ENCODE measurements at places on chromosomes 7 and 10. TPM values are rescaled to one million over a fixed set of nuclear protein-coding genes. Genes with fewer than 3 reads are reported as not detected.

DNA sequence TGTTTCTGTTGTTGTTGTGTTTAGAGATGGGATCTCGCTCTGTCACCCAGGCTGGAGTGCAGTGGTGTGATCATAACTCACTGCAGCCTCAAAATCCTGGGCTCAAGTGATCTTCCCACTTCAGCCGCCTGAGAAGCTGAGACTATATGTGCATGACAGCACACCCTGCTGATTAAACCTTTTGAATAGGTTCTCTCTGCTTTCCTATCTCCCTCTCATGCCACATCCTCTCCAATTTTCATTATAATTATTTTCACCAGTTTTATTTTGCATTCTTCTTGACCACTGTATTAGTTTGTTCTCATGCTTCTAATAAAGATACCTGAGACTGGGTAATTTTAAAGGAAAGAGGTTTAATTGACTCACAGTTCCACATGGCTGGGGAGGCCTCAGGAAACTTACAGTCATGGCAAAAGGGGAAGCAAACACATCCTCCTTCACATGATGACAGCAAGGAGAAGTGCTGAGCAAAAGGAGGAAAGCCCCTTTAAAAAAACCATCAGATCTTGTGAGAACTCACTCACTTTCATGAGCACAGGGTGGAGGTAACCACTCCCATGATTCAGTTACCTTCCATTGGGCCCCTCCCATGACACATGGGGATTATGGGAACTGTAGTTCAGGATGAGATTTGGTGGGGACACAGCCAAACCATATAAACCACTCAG lies 12.9 kb downstream of the AGK start:
- no peak for DNase-seq

DNA sequence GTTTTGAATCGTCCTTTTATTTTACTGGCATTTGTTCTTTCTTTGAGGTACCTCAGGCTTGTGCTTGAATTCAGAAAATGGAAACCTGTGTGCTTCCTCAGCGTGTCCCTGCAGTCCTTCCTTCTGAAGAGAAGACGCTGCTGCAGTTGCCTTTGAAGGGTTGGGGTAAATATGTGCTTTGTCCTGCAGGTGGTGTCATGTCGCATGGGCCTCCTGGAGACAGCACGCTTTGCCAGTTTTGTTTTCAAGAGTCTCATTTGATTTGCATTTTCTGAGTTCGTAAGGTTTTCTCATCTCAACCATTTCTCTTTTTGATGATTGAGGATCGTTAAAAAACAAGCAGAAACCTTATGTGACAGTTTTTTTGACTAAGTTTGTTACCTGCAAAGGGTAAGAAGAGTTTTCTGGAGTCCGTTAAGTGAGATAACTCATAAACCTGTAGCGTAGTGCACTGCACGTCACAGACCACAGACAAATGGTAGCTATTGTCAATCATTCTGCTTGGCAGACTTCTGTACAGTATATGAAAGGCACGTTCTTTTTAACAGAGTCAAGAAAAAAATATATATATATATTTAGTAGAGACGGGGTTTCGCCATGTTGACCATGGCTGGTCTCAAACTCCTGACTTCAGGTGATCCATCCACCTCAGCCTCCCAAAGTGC lies 57.0 kb downstream of the CDC123 start:
- no peak for DNase-seq

DNA sequence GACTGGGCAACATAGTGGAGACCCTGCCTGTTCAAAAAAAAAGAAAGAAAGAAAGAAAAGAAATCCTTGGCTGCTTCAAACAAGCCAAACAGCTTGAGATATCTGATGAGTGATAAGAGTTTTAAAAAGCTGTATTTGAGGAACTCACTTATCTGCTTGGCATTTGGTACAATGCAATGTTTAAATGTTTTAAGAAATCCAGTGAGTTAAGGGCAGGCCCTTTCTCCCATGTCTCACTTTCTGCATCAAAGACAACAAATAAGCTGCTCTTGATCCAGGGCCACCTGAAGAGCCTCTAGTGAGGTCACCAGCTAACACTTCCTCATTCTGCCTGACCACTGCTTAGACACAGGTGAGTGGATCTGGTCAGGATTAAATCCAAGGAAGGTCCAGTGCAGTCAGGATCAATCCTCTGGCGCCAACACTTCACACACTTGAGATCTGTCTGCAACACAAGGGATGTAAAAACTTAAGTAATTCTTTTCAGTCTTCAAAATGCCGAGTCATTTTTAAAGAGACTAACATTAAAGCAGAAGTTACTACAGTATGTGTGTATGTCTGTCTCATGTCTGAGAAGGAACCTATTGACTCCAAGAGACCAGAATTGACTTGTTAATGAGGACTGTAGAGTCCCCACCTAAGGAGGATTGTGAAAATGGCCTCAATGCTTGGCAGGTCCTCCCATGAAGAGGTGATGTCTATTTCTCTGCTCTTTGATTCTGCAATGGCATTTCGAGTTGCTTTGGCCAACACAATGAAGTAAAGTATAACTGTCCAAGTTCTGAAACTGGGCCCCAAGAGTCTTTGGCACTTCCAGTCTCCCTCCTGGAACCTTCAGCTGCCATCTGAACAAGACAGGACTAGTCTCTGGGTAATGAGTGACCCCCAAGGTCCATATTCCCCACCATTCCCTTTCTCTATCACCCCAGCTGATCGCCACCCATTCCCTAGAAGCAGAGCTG lies 43.1 kb downstream of the CREB3L2 start:
- no peak for DNase-seq

DNA sequence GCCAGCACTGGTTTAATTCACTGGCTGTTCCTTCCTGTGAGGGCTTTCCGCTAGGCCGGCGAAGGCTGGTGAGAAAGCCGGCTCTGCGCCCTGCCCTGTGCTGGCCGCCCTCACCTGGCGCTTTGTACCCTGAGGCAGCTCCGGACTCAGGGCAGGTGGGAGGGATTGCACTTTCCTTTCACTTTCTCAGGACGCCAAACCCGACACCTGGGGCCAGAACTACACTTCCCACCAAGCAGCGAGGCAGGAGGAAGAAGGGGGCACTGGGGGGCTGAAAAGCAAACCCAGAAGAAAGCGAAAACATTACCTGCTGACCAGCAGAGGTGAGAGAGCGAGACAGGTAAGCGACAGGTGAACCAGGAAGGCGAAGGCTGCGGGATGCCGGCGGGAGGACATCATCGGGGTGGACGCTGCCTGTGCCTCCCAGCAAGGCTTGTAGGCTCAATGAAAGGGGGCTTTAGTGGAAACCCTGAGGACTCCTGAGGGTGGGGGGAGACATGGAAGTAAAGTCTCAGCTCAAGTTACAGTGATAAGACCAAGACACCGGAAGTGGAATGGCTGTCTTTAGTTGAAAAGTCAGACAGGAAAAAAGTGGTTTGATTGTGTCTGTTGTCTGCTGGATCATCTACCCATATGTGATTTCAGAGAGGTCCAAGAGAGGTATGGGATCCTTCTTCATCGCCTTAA lies at the start of gene RAB19:
Gene RAB19 (plus strand): TSS at position 181 of the 687 bp plus-strand sequence. CDS start 3,589 bp downstream, outside the sequence.
- no peak for DNase-seq

DNA sequence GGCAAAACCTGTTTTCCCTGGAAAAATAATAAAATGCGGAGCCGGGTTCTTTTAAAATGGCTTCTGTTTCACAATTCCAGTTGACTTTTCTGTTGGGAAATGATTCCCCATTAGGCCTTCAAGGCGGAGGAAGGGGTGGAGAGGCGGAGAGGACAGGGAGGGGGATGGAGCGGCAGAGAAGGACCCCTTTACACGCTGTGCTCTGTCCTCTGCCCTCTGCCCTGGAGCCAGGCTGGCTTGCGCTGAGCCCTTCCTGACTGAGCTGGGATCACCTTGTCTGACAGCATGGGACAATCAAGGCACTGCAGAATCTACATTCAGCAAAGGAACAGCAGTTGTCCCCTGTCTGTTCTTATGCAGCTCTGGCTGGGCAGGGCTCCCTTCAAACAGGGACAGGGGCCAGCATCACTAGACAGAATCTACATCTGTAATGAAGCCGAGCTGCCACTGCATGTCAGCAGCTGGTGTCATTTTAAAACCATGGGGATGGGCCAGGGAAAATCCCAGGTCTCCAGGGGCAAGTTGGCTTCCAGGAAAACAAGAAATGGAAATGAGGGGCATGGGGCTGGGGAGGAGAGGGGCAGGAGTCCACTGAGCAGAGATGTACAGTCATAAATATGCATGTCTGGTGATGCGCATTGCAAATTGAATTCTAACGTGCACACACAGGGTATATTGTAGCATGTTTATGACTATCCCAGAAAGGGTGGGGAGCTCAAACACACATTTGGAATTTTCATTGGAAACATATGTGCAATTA lies 120.0 kb downstream of the MKX start:
- DNase-seq: peak; percentile 65

GRCh38 chr7:452791-453455 lies 66.7 kb downstream of the PDGFA start:
- DNase-seq: no peak

- DNase-seq: no peak
These were observed 61.8 kb upstream of the SDK1 start for GRCh38 chr7:3239291-3239691.

GRCh38 chr10:71634531-71635164 lies 84.9 kb downstream of the C10orf105 start:
- DNase-seq: no peak

DNA sequence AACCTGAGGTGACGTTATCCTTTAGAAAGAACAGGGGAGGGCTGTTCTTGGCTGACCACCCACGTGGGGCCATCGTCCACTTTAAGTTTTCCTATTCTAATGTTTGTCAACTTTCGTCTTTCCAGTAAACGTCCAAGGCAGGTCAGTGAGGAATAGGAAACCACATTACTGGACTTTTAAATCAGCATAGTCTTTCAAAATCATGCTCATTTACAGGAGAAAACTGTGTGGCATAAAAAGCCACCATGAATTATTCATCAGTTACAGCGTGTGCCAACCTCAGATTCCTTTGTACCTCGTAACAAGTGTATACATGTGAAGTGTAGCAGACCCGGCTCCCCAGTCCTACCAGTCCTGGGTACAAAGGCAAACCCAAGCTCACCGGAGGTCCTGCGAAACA lies 25.1 kb upstream of the ABLIM1 start:
- no peak for DNase-seq

DNA sequence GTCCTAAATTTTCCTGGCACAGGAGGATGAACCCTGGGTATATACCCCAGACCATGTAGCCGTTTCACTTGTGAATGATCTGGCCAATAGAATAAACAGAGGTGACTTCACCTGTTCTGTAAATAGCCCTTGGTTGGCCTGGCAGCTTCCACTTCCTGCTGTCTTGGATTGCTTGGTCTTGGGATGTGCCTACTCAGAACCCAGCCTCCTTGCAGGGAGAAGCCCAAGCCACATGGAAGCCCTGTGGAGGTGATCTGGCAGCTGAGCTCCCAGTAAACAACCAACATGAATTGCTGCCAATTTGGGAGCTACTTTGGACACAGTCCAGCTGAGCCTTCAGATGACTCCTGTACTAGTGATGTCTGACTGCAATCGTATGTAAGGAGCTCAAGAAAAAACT lies 4.8 kb upstream of the RAPGEF5 start:
- DNase-seq: no peak

DNA sequence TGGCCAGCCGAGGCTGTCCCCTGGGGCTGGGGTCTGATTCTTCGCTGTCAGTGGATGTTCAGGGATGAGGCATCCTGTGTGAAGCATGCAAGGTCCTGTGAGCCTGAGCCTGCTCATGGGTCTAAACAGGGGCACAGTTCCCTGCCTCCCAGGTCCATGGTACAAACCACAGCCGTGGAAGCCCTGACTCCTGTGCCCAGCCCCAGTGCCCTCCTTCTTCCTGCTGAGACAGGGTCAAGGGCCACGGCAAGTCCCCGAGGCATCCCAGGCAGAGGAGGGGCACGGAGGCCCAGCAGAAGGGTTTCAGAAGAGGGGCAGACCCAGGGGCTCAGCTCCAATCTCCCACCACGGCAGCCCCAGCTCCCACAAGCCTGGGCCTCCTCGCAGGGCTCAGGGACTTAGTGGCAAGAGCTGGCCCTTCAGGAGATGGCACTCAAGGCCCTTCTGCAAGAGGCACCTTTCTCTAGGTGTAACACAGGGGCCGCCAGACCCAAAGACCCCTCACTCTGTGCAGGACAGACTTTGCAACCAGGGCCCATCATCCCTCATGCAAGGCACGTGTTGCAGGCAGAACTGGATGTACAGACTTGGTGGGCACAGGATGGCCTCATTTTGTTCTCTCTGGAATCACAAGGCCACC lies 248.8 kb downstream of the TCERG1L start:
- no peak for DNase-seq

DNA sequence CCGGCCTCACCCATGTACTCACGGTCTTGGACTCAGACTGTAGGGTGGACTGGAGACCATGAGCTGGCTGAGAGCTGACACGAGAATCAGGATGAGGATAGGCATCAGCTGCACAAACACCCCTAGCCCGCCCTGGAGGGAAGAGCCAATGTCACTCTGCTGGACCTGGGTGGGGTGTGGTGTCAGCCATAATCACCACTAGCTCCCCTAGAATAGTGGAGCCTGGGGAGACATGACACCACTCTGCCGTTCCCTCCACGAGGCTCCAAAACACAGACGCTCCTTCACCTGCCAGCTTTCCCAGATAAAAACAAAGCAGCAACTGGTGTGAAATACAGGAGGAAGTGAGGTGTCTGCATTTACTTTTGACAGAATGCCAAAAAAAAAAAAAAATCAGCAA lies 16.5 kb downstream of the DNAJB12 start:
- no peak for DNase-seq

DNA sequence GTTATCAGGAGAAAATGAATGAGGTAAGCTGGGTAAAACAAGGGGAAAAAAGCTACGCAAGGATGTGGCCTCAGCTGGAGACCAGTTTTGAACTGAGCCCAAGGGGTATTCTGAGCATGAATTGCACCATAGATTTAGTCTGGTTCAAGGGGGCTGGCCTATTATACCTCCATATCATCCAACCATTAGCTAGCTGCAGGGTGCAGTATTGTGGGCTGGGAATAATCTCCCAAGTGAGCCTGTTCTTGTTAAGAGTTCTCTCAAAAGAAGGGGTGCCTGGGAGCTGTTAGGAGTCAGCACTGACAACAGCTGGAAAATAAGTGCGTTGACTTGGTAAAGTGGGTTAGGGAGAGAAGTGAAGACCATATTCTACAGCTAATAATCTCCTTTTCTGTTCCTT lies 8.0 kb downstream of the TAS2R16 start:
- no peak for DNase-seq

- peak; percentile 74 for DNase-seq
These were observed 21.0 kb downstream of the ASB13 start for GRCh38 chr10:5645375-5645774.

GRCh38 chr7:150938566-150938965 lies 39.6 kb downstream of the KCNH2 start:
- DNase-seq: no peak

- no peak for DNase-seq
These were observed 362.0 kb downstream of the GPR37 start for GRCh38 chr7:124403587-124403986.

Gene SPDYE9
- 0.13 TPM for polyA plus RNA-seq

Gene CCDC172
- not detected for polyA plus RNA-seq

Gene FRMD4A
- 36.0 TPM for polyA plus RNA-seq

Gene C10orf53
- not detected for polyA plus RNA-seq

Gene CEP55
- polyA plus RNA-seq: 9.2 TPM

Gene COBL
- polyA plus RNA-seq: 120 TPM

Gene RET
- 2.5 TPM for polyA plus RNA-seq

Gene GHRHR
- polyA plus RNA-seq: 0.74 TPM

All from muscle of back (tissue), 13 donors.